ENCODE measurements at places on chromosomes 5 and 9.

GRCh38 chr9:100426189-100426529 is 784 bp upstream of the MSANTD3 start:
- DNase-seq, result no peak

GRCh38 chr5:150129813-150130492 is 25.7 kb downstream of the PDGFRB start:
- DNase-seq, result peak; percentile 57

DNA sequence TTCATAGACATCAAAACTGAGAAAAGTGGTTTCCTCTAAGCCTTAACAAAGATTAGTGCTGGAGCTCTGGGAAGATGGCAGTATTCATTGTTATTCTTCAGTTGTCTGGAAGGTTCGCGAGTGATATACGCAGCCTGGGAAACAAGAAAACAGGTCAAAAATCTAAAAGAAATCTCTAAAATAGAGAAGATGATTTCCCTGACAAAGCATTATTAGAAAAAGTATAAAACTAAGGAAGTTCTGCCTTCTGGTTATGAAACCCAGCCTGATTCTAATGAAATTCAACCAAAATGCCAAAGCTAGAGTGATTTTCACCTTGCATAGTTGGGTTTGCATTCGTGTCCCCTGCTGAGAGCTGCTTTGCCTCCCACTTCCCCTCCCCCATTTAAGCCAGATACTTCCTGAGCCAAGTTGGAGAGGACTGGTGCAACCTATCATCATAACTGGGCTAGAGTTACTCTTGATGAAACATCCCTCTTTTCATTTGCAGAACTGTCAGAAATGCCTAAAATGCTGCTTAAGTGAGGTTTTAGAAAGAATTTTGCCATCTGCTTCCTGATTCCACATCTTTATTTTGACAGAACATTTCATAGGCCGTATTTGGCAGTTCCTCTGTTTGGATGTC is 48.4 kb downstream of the NDFIP1 start:
- no peak for DNase-seq

DNA sequence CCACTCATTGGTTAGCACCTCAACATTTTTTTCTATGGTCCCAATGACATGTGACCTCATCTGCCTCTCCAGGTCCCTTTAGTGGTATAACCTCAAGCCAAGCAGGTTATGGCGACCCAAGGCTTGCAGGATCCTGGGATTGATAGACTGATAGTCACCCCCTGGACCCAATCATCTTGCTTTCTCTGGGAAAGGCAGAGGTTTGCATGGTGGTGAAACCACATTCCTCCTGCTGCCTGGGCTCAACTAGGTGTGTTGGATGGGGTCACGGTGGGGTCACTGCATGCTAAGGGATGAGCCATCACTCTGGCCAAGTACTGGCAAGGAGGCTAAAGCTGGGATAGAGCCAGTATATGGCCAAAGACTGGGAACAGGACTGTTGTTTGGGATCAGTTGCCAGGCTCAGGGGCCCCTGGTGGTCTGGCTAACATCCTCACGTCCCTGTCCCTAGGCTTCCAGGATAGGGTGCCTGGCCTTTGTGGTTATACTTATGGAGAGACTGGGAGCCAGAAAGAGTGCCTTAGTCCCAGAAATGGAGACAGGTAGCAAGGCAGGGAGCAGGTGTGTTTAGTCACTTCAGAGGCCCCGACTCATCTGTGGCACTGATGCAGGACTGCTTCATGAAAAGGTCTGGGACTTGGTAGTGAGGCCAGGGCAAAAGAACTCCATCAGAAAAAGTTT is 4.6 kb upstream of the SMIM32 start:
- no peak for DNase-seq

- DNase-seq, result peak; percentile 37
Measured at GRCh38 chr5:77117161-77117560, 30.1 kb upstream of the ZBED3 start.

DNA sequence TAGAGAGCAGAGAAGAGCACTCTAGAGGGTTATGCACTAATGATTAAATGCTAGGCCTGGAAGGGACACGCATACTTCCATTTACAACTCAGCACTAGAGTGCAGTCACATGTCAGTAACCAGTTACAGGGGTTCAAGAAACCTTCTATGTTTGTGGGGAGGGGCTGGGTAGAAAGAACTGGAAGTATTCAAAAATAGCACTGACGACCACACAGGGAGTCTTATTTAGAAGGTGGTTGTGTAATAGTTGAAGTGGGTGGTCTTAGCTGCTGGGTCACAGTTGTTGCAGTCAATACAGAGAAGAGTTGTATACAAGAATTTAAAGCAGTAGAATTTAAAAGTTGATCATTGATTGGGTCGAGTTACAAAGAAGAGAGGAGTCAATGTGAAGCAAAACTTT is 15.4 kb downstream of the AOPEP start:
- DNase-seq, result no peak

DNA sequence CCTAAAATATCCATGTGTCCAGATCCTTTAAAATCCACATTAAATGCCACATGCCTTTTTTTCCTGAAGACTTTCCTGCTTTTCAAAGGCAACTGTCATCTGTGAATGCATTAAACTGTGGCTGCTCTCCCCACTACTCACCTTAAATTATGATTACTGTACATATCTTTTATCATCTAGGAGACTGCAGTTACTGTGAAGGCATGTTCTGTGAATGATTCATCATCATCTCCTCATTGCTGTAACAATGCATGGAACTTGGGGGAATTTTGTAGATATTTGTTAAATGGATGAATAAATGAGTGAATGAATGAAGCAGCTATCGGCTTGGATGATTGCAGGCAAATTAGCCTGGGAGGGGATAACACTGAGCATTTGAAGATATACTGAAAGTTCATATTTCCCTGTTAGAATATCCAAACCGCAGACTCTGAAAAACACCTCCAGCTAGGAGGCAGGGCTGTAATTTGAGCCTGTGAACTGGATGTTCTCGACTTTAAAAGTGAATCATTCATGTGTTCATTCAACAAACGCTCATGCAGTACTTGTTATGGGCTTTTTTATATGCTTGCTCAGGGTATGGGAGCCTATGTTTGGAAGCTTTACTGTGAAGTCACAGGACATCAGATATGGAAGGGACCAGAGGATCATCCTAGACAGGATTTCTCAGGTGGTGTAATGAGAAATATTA is 519.2 kb downstream of the KIF4B start:
- no peak for DNase-seq

DNA sequence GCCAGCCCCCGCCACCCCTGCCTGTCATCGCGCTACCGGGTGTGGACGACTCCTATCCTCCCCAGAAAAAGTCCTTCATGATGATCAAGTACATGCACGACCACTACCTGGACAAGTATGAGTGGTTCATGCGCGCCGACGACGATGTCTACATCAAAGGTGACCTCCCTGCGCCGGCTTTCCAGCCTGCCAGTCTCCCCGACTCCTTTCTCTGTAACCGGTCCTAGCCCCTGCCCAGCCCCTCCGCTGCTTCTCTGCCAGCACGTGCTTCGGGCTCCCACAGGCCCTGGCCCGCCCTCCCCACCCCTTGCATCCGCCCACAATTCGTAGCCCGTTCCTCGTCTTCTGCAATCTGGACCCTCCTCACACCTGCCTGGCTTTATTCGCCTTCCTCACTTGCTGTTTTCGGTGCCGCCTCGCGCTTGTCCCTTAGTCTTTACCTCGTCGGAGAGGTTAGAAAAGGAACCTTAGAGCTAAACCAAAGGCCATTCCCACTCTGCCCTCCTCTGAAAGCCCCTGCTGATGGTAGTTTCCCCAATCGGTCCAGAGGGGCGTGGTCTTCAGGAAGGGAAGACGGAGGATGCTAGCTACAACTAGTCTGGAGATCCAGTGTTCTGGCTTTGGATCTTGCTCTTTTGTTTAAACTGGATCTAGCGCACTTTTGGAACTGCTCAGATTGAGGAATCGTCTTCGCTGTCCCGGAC is 1.4 kb downstream of the CHSY3 start:
- DNase-seq, result peak; percentile 31

- peak; percentile 16 for DNase-seq
Measured at GRCh38 chr5:146753641-146754040, 124.9 kb downstream of the PPP2R2B start.

GRCh38 chr5:73441378-73441777 is 7.2 kb downstream of the FOXD1 start:
- DNase-seq, result no peak

- peak; percentile 76 for DNase-seq
Measured at GRCh38 chr5:180494510-180495181, 467 bp downstream of the CNOT6 start.

DNA sequence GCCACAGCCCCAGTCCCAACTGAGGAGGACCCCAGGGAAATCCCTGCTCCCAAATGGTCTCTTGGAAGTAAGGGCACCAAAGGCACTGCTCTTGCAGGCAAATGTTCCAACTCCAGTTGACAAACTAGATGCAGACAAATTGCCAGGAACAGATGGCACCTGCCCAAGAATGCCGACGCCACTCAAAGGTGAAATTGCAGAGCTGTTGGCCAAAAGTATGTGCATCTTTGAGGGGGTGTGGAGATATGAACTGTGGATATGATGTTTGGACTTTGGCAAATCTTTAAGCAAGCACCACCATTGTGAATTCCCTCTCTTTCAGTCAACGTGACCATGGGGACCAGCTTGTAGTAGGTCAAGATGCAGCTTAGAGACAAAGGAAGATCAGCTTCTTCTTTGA is 12.0 kb upstream of the CPLX2 start:
- DNase-seq, result no peak

DNA sequence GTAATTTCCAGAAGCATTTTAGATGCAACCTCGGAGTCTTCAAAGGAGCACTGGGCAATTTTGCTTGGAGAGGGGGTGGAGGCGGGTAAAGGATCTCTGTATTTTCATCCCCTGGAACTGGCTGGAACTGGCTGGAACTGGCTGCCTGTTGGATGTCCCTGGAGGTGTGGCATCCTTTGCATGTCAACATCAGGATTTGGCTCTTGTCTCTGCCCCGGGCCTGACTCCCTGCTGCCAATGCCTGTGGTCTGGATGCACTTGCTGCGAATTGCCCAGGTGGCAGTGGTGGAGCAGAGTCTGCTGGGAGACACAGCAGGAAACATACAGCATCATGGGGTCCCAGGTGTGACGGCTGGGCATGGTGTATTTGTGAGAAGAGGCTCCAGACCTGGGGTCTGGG is 391.3 kb downstream of the GADD45G start:
- DNase-seq, result no peak

DNA sequence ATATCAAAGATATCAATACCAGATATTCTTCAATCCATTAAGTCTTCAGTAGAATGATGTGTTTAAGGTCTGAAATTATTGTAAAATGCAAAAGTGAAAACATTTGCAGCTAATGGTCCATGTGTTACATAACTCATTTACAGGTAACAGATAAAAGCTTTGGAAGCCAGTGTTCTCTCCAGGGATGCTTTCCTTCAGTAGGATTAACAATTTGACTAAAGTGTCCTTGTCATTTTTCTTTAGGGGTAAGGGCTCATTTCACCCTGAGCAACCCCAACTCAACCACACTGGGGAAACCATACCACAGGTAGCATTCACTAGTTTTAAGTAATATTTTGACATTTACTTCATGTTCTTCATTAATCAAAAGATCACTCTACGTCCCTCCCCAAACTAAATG is 12.9 kb downstream of the HNRNPK start:
- DNase-seq, result no peak

GRCh38 chr5:173744551-173744950 is 128.1 kb upstream of the BOD1 start:
- no peak for DNase-seq

DNA sequence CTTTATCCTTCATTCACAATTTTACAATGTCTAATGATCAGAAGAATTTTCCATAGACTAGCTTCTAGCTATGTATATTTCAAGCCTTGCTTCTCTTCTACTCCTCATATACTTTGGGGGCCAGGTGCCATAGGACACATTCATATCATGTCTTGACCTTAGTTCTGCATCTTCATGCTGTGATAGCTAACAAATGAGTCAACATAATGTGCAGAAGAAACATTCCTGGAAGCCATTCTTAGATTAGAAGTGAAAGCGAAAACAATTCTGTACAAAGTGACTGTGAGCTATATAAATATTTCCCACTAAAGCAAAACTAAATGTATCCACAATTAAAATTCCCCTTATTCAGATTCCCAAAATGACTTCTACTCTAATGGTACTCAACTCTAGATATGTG is 320.2 kb upstream of the NREP start:
- no peak for DNase-seq

DNA sequence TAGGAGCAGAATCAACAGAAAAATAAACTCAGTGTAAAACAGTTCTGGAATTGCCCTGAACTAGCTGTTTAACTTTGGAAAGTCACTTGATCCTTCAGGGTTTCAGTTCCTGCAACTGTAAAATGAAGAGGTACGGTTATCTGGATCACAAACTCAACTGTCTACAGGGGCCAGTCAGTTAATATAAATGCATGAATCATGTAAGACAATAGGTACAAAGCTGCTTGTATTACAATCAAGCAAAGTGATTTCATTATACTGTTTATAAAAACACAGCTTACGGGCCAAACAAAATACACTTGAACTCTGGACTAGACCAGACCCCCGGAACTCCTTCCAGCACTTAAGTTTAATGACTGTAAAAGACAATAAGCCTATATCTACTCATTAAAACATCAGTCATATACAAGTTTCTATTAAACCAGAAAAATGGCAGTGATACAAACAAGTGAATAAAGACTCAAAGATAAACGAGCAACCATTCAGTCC is 73.0 kb downstream of the MRPS27 start:
- no peak for DNase-seq

GRCh38 chr5:72012906-72013305 is 94.4 kb upstream of the MAP1B start:
- no peak for DNase-seq

- DNase-seq, result no peak
Measured at GRCh38 chr9:116405321-116405720, 251.7 kb downstream of the PAPPA start.

DNA sequence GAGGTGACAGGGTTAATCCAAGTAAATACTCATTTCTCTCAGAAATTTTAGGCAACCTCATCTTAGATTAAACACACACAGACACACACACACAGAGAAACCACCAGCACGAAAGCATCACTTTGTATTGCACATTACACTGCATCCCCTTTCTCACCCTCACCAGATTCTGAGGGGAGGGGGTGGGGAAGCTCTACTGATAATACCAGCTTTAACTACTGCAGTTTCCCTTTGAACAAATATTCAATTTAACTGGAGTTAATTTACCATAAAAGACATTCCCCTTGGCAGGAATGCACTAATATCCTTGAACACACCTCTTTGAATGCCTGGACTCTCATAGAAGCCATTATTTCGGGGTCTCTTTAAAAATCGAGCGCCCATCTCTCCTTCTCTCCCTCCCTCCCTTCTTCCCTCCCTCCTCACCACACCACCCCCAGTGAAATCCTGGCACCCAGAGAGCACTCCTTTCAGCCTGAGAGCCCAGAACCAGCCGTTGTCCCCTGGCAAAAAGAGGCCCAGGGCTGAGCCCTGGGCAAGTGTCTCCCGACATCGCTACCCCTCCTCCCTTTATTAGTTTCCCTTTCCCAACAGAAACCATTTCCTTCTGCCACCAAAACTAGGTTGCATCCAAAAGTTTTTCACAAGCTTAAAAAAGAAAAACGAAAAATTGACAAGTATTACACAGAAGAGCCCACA is 2.8 kb upstream of the NFIB start:
- DNase-seq, result no peak

- peak; percentile 23 for DNase-seq
Measured at GRCh38 chr5:82364497-82364896, 86.3 kb upstream of the RPS23 start.

All from common myeloid progenitor, CD34-positive (primary cell).